ENCODE measurements at places on chromosomes 1 and 21.

GRCh38 chr21:34345892-34346291 is 17.9 kb upstream of the KCNE2 start:
- DNase-seq, result no peak

DNA sequence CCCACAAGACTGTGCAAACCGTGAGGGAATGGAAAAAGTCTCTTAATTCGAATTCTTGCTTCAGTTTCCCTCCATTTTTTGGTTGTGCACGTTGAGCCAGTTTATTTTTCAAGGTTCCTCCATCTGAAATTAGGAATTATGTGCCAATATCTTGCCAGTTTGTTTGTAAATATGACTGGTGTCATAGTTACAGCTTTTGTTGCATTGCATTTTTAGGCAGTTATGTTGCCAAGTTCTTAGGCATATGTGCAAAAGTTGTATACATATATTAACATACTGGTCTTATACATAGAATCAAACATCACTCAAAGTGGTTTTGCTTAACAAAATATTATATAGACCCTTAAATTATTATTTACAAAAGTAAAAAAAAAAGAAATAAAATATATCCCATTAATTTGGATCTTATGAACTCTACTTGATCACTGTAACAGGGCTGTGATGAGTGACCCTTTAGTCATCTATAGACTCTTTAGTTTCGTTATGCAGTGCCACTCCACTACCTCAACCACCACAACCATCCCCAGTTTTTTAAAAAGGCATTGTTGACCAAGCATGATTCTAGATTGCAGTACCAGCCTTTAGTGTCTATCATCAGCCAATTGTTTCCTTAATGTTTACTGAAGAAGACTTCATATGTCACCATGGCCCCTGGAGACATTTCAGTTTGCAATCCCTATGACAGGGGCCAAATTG is 20.9 kb upstream of the DYNLT5 start:
- no peak for DNase-seq

- no peak for DNase-seq
Measured at GRCh38 chr1:205172729-205173366, 38.7 kb downstream of the DSTYK start.

DNA sequence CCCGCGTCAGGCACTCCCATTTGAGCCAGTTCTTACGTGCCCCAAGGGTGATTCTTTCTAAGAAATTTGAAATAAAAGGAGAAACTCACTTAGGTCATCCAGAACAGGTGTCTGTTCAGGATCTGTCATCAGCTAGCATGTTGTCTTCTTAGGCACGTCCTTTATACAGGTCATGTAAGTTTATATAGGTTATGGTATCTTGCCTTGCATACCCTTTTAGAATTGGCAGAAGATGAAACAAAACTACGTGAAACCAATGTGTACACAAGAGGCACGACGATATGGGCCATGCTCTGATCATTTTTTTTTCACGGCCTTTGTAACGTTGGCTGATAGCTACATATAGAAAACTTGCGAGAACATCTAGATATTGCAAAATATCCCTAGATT is 579 bp upstream of the GTF2B start:
- DNase-seq, result no peak

DNA sequence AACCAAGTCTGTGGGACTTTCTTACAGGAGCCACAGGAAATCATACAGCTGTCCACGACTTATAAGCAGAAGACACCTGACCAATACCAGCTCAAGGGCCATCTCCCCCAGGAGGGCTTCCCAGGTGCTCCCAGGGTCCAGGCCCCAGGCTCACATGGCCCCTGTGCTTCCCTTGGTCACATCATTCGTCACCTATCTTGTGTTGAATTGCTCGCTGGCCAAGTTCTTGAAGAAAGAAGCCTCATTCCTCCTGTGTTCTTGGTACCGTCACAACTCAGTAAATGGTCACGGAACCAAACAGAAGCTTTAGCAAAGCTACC is 3.0 kb downstream of the NPHP4 start:
- DNase-seq, result no peak

DNA sequence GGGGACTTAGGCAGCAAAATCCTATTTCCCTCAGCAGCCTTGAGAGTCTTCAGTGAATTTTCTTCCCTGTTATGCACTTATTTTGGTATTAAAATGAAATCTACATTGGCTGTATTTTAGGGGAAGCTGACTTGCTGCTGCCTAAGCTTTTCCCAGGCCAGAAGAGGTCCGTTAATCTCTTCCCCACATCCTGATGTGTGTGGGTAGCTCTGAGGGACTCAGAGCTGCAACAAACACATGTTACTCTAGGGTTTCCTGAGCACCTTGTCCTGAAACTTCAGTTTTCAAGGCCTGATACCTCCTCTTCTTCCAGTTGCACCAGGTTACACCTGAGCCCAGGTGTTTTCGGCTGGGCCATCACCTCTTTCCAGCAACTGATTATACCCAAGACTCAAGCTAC is 51.5 kb downstream of the SYT6 start:
- DNase-seq, result no peak

- no peak for DNase-seq
Measured at GRCh38 chr1:71687376-71687775, 595.0 kb downstream of the NEGR1 start.

DNA sequence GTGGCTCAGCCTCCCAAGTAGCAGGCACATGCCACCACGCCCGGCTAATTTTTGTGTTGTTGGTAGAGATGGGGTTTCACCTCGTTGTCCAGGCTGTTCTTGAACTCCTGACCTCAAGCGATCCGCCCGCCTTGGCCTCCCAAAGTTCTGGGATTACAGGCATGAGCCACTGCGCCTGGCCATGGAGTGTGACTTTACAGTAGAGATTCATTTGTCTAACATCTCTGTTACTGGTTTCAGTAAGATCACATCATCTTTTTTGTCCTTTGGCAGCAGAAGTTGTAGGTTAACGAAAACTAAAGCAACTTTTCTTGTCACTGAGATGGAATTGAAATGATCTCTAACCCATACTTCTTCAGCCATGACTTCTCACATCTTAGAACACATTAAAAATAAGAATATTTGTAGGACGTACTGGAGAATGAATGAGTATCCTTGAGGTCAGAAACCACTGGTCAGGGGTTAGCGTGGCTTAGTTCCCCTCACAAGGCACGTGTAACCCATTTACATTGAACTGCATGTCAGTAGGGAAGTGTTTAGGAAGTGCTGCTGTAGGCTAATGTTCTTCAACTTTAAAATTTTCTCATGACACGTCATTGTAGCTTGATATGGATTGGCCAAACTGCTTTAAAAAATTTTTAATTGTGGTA is 75.9 kb downstream of the CAMTA1 start:
- no peak for DNase-seq

- no peak for DNase-seq
Measured at GRCh38 chr1:181482521-181483284, 614 bp upstream of the CACNA1E start.

GRCh38 chr21:38314558-38314957 is 57.8 kb downstream of the KCNJ15 start:
- DNase-seq, result no peak

GRCh38 chr1:2073382-2074230 is 23.4 kb downstream of the PRKCZ start:
- no peak for DNase-seq

DNA sequence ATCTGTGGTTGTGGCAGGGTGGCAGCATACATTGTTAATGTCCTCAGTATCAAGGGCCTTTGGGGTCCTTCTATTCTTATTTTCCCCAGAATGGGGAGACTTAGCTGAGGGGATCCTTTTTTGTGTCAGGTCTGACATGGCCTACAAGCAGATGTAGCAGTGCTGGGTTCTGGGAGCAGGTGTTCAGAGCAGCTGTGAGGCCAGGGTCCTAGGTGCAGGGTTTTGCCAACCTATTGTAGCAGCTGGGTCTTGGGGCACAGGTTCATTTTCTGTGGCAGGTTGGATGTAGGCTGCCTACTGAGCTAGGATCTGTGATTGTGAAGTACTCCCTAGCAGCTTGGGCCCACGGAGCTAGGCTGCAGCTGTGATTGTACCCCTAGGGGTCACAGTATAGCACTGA is 60.1 kb downstream of the DIPK1A start:
- no peak for DNase-seq

DNA sequence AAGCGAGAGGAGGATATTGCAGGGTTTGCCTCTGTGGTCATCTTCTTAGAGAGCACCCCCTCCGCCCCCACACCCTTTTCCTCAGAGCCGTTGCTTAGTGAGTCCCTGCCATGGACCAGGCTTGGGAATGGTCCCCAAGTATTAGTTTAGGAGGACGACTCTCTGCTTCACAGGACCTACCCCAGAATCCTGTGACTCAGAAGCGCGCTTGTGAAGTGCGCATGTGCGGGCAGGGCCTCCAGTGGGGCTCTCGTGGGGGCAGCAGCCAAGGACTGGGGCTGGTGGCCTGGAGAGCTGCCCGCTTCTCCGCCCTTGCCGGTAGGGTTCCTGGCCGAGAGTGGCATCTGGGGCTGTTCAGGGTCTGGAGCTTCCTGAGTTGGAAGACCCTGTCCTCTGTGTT is 37.3 kb upstream of the HMGN1 start:
- DNase-seq, result no peak

DNA sequence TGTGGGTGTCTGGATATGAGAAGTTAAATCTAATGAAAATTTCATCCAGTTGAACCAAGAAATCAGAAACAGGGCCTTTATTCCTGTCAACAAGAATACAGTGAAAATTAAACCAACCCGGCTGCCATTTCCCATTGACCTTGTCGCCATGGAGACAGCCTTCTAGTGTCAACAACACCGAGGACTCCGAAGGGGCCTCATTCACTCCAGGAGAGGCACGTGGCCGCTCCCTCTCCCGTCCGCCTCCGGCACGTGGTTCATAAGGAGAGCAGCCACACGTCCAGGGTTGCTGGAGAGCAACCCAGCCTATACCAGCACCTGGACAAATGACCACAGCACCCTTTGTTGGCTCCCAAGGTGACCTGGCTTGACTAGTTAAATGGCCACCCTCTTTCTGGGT is 120.3 kb upstream of the VAMP3 start:
- DNase-seq, result no peak

DNA sequence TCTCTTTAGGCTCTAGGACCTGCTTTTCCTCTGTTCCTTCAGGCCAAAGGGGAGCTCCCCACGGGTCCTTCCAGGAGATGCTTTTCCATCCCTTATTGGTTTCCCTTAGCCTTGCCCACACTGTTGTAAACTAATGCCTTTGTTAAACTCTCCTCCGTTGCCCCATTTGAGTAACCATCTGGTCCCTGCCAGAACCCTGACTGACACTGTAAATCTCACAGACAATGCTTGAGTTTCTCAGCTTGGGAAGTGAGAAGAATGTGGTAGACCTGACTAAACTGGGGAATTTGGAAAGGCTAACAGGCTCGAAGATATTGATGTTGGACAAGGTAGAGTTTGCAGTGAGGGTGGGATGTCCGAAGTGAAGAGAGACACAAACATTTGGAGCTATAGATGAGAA is 11.4 kb downstream of the AKNAD1 start:
- no peak for DNase-seq
